Progenitor cell of endocrine pancreas (in vitro differentiated cells): ENCODE measurements at places on chromosomes 3 and 15.

GRCh38 chr3:184786280-184786941, 25.6 kb upstream of the VPS8 start:
- no peak for DNase-seq

GRCh38 chr3:49747792-49748480, 24.2 kb upstream of the GMPPB start:
- no peak for DNase-seq

- no peak for DNase-seq
Measured at GRCh38 chr3:72398781-72399180, 449.5 kb downstream of the SHQ1 start.

- no peak for DNase-seq
Measured at GRCh38 chr3:68666429-68667136, 265.8 kb downstream of the TAFA4 start.

DNA sequence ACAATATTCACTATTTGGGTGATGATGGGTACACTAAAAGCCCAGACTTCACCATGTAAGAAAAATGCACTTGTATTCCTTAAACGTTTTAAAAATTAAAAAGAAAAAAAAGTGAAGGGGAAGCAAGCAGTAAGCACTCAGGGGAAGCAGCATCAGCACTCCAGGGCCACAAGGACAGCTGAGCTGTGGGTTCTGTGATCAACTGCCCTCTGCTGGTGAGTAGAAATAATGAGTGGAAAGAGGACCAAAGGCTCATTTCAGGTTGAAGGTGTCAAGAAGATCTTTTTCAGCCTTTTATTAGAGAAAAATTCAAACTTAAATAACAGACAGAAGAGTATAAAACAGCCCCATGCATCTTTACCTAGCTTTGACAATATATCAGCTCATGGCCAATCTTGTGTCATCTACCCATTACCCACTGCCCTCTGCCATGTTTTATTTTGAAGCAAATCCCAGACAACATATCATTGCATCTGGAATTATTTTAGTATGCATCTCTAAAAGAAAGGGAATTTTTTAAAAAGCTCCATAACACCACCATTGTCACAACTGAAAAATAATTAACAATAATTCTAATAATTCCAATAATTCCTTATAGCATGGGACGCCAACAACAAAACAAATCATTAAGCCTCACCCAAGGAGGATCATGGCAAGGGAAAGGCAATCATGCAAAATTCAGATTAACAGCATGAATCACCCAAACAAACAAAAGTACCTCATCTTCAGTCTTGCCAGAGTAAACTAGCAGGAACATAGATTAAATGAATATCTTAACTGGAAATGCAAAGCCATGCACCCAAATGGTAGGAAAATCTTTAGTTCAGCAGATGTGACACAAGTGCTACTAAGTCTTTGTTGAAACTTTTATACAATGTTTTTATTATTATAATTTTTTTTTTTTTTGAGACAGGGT, 42.5 kb downstream of the TAMM41 start:
- DNase-seq, result peak; percentile 11

- DNase-seq, result no peak
Measured at GRCh38 chr15:77392762-77393470, 27.0 kb downstream of the PEAK1 start.

- DNase-seq, result no peak
Measured at GRCh38 chr3:11716573-11717290, 73.0 kb upstream of the VGLL4 start.

DNA sequence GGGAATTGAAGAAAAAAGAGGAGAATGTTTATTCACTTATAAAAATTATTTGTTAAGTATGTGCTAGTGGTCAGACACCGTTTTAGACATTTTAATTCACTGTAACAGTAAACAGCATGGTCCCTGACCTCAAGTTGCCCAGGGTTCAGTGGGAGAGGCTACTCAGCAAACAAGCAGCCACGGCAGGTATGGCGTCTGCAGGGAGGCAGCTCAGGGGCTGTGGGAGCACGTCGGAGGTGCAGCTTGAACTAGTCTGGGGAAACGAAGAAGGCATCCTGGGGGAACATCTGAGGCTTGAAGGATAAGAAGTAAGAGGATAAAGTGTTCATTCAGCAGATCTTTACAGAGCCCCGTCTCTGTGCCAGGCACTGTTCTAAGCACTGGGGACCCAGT, 66.0 kb downstream of the CRTC3 start:
- DNase-seq, result no peak

DNA sequence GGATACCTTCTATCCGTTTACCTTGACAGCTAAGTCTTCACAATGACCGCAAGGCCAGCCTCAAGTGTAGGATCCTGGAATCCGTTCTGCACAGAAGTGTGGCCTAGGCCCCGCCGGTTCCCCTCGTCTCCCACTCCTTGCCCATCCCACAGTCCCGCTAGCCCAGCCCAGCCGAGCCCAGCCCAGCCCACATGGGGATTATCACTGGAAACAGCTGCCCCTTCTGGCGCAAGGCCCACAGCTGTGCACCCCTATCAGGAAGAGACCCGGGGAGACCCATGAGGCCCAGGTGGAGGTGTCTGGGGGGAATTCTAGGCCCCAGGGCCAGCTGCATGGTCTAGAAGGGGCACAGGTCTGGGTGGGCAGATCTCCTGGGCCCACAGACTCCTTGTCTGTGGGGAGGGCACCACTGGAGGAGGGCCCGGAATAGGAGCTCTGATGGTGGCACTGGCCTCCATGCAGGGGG, 27.9 kb upstream of the KLF13 start:
- DNase-seq, result no peak

DNA sequence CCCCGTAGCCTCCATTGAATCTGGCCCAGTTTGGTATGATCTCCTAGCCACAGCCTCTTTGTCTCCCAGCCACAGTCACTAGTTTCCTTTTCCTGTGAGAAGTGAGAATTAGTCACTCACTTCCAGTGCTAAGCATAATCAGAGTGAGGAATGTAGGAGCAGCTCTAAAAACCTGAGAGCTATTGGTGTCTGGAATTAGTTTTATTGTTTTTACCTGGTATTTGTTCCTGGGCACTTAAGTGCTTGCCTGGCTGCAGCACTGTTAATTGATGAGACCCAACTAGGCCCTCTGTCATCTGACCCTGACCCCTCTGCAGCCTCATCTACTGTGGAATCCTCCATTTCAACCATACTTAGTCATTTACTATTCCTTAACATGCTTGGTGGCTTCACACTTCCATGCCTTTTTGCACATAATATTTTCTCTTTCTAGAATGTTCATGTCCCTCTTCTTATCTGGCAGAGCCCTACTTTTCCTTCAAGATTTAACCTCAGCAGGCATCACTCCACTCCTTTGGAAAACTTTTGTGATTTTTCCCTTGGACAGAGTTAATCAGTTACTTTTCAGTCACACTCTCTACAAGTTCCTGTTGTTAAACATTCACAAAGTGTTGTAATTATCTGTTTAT, 48.8 kb downstream of the PDE8A start:
- no peak for DNase-seq

DNA sequence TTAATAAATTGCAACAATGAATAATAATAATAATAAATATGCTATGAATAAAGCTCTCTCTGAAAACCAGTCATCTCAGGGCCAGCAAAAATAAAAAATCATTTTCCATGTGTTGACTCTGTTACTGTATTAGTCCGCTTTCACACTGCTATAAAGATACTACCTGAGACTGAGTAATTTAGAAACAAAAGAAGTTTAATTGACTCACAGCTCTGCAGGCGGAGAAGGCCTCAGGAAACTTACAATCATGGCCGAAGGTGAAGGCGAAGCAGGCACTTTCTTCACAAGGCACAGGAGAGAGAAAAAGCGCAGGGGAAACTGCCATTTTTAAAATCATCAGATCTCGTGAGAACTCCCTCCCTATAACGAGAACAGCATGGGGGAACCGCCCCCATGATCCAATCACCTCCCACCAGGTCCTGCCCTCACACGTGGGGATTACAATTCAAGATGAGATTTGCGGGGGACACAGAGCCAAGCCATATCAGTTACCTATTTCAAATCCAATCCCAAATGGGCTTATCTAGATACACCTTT, 224.1 kb downstream of the IGSF11 start:
- DNase-seq, result no peak
